ENCODE measurements at places on chromosomes 12 and 14.

GRCh38 chr12:8603286-8603685, 9.4 kb downstream of the AICDA start:
- DNase-seq = no peak

DNA sequence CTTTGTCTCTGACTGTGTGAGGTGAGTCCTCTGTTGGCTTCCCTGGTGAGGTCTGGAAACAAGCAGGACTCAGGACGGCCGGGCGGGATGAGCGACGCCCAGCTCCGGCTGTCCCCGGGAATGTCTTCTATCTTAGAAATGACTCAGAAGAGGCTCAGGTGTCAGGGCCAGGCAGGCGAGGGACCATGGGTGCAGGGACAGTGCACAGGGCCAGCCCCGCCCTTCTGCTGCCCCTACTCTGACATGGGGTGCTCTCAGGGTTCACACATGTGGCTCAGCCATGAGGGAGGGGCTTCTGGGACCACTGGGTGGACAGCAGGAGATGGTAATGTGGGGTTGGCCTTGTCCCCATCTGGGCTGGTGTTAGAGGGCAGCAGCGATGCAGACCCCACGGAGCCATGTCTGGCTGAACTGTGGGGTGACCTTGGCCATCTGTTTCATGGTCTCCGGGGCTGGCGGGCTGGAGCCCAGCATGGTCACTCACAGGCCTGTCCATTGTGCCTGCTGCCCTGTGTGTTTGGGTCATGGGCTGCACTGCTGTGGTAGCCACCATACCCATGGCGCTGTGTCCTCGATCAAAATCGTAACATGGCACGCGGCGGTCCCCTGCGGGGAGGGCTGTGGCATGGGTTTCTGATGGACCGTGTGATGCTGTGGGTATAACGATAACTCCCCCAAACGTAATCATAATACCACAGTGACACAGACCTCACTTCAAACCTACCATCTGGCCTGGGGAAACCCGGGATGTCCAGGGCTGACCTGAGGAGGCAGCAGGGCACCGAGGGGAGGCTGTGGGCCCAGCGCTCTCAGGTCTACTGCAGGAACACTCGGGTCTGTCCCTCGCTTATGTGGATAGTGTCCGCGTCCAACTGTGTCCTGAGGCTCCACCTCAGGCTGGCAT, 368.8 kb downstream of the TMEM121 start:
- no peak for DNase-seq

DNA sequence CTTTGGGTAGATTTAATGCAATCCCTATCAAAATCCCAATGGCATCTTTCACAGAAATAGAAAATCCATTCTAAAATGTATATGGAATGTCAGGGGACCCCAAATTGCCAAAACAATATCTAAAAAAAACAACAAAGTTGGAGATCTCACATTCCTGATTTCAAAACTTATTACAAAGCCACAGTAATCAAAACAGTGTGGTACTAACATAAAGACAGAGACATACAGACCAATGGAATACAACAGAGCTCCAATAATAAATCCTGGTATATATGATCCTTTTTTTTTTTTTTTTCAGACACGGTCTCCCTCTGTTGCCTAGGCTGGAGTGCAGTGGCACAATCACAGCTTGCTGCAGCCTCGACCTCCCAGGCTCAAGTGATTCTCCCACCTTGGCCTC, 4.7 kb downstream of the TMBIM4 start:
- no peak for DNase-seq

DNA sequence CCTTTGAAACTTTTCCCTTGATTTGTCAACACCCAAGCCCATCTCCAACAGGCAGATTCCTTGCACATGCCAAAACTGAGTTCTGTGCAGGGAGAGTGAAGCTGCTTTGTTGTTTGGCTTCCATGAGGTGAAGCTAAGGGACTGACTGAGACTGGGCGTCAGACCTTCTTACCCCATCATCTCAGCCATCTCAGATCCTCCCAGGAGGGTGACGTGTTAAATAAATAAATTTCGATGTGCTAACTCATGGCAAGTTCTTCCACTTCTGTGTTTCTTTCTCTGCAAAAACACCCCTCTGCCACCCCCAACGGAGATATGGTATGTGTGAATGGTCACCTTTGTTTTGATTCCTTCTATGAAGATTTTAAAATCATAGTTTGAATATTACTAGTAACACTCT, 17.8 kb downstream of the UTP20 start:
- DNase-seq = no peak

GRCh38 chr14:64971943-64972791, at the start of gene RAB15:
TSS of gene RAB15 (minus strand) at chr14:64972336. CDS start at chr14:64972076, 260 bp downstream.
- no peak for DNase-seq
